Suppressor macrophage treated with lipopolysaccharide for 1 hour (primary cell): ENCODE measurements at places on chromosomes 6 and 20.

DNA sequence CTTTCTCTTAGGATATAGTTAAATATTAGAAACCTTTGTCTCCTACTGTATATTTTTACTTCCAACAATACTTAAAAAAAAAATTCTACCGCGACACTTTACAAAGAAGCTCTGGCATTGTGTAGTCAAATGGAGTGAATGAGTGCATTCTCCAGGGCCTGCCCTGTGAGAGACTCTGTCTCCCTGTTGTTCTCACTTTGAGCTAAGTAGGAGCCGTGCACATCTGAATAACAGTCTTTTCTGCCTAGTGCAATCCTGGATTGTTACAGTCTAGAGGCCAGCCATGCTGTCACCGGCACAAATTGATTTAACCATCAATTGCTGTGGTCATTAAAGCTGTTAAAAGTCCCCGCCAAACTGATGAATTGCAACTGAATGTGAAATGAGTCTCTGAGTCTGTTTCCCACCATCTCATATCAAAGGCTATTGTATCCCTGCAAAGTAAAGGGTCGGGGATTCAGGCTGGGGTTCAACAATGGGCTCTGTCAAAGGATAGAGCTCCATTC lies 156.0 kb downstream of the RFPL4B start:
- DNase-seq: no peak

DNA sequence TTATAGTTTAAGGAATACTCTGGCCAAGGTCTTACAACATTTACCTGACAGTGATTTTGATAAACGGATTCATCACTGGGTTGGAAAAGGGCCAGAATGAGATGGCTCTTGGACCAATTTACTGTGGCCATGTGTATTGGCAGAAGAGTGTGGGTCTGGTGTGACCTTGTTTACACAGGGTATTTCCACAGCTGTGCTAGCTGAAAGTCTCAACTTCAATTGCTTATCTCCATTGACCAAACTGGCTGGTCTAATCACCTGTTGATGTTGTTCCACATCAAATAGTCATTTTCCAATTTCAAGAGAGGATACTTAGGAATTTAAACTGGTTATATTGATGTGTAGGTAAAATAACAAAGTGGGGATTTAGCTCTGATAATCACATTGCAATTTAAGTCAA lies 501.6 kb upstream of the MAP3K7 start:
- DNase-seq: no peak

DNA sequence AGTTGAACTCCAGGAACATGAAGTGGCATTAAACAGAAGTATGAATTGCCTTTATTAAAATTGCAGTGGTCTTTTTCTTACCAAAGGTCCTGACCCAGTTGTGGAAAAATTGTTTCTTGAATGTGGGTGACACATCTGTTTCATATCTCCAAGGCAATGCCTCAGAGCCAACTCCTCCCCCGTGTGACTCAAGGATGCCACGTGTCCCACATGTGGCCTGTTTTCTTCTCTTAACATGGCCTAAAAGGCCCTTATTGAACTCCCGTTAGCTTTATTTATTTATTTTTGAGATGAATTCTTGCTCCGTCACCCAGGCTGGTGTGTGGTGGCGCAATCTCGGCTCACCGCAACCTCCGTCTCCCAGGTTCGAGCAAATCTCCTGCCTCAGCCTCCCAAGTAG lies 128.4 kb upstream of the ESR1 start:
- peak; percentile 33 for DNase-seq

- DNase-seq: no peak
These were observed 100.6 kb downstream of the PCSK2 start for GRCh38 chr20:17327185-17328148.

- DNase-seq: no peak
These were observed 52.7 kb downstream of the PYGB start for GRCh38 chr20:25300496-25301170.

DNA sequence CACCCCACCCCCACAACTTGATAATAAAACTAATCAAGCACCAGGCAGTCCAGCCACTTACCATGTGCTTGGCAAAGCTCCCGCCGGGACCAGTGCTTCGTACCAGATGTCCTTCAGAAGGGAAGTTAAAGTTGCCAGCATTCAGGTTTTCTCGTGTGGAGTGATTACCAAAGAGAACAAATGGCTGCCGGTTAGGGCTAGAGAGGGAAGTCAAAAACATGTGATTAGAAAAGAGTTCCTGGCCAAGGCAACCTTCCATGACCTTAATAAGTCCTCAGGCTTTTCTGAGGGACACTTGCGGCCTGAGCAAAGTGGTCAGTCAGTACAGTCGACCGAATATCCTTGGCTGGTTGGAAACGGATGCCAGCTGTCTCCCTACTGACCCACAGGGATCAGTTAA lies 67.0 kb downstream of the DNAAF9 start:
- DNase-seq: peak; percentile 65

- peak; percentile 32 for DNase-seq
These were observed 35.3 kb downstream of the TOX2 start for GRCh38 chr20:43949741-43950618.

- DNase-seq: no peak
These were observed 46.7 kb downstream of the SERAC1 start for GRCh38 chr6:158121335-158121734.

DNA sequence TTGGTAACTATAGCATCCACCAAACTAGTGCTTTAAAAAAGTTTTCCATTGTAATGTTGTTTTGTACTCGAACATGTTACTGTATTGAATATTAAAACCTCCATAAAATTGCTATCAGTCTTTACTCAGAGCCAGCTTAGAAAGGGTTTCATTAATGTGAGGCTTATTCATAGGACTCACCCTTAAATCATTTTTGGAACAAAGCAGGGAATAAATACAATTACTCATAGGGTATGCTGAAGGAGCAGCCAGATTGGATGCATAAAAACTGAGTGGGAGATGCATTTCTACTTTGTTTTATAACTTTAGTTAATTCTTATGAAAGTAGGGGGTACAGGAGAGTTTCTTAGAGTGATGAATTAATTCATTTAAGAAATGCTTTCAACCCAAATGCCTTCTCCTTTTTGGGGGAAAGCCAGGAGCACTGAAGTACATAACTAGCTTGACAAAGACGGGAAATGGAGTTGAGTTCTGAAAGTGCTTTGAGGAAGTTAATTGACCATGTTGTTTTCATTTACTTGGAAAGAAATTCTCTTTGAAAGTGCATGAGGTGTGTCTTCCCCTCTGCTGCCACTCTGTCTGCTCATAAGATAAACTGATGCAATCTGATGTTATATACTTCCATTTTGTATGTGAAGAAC lies 90.3 kb downstream of the RNF144B start:
- DNase-seq: peak; percentile 54

DNA sequence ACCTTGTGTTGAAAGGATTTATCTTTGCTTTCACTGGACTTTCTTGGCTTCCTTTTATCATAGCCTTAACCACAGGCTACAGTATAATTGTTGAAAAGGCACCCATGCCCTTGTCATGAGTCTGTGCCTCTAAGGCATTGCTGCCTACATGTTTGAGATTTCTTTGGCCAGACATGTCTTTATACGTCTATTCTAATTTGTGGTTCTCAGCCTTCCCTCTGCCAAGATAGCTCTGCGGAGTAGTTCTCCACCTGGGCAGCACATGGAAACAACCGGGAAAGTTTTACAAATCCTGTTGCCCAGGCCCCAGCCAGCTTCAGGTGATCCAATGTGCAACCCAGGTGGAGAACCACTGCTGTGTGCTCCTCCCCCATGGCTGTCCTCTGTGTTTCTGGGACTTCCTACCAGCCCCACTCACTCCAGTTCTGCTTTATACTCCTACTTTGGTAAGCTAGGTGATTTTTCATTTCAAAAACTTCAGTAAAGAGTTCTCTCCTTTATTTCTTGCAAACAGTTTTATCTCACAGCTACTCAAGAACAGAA lies 159.6 kb upstream of the MYLIP start:
- DNase-seq: no peak

DNA sequence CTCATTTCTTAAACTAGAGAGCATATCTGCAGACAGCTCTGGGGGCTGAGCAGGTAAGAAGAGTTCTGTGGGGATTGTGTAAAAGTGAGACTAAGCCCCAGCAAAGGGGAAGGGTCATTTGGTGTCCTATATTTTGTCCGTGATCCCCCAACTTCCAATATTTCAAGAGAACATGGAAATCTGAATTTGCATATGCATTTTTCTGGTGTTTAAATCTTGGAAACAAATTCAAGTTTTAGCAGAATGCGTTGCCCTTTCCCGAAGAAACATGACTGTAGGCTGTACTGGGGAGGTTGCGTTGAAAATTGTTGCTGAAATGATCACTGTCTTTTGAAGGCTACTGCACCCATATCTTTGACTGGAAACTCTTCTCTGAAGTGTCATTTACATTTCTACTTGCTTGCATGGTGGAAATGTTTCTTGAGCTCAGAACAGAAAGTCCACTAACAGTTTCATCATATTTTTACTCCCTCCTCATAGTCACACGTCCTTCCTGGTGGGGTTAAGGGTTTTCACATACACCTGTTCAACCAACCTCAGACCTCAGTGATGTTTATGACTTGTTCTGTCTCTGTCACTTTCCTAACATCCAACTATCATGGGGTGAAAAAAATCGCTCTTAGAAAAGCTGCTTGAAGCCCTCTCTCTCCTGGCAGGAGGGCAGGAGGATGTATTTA lies 140.3 kb downstream of the BCAS1 start:
- peak; percentile 50 for DNase-seq

- DNase-seq: no peak
These were observed 35.1 kb upstream of the MYL9 start for GRCh38 chr20:36506253-36506652.

DNA sequence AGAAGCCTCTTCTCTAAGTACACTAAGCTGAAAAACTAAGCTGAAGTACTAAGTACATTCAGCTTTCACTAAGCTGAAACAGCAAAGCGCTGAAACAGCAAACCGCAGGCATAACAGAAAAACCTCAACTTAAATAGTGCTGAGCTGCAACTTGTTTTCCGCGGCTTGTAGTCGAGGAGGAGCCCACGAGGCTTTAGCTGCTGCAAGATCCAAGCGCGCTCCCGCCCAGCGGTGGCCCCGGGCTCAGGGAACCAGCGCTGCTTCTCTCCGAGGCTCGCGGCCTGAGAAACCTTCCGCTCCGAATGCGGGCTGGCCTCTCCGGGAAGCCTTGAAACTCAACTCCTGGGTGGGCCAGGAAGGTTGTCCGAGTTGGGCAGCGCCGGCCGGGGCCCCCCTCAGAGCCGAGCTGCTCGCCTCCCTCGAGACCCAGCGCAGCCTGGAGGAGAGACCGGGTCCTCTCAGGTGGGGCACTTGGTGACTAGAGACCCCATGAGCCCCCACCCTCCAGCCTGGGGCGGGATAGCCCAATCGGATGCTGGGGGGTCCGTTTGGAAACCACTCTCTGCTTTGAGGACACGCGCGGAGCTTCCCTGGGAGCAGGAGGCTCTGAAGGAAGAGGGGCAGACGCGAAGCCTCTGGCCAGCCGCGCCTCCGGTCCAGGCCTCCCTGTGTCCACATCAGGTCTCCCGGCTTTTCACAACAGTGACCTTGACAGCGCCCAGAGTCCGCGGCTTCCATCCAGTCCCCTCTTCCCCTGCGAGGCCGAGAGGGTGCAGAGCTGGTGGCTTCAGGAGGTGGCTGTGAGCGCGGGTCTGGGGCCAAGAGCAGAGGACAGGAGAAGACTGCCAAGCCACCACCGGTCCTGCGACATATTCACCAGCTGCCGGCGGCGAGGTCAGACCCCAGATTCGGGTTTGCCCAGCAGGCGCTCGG lies 38.1 kb upstream of the HLA-E start:
- peak; percentile 74 for DNase-seq

DNA sequence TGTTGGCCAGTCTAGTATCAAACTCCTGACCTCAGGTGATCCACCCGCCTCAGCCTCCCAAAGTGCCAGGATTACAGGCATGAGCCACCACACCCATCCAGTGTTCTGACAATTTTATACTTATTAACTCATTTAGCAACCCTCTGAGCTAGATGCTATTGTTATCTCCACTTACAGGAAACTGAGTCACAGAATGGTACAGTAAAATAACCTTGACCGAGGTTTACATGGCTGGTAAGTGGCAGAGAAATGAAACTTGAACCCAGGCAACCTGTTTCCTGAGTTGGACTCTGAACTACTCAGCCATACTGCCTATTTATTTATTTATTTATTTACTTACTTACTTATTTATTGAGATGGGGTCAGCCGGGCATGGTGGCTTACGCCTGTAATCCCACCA lies 6.6 kb upstream of the SIGLEC1 start:
- no peak for DNase-seq

DNA sequence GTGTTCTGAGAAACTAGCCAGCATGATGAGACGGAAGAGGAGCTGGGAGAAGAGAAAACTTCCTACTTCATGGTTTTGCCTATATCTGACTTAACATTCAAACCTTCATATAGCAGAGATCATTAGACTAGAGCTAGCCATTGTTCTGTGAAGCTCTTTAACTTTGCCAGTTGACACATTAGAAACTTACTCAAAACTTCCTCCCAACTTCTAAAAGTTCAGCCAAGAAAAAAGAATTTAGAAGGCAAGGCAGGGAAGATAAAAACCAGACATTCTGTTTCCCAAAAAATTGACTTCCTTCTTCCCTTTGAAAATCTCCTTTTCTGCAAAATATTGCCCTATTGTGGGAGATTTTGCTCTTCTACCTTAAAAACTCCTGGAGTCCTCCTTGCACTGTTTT lies 134.8 kb upstream of the UST start:
- no peak for DNase-seq

GRCh38 chr6:4374216-4374615 lies 238.8 kb upstream of the ECI2 start:
- DNase-seq: no peak

DNA sequence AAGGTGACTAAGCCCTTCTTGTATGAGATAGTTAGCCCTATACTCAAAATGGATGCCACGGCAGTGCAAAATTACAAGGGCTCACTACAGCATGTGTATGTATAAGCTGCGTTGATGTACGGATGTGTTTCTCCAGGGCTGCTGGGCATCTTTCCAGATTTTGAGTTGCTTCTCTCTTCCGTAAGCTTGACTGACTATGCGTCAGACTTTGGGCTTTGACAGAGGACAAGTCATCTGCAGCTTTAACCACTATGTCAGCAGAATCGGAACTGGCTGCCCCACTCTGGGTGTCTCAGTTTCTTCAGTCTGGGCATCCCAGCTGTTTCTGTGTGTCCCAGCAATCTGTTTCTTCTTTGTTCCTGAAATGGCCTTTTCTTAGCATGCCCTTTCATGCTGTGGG lies 241.6 kb downstream of the BTBD3 start:
- no peak for DNase-seq

GRCh38 chr6:51027283-51028065 lies 208.8 kb downstream of the TFAP2B start:
- no peak for DNase-seq

DNA sequence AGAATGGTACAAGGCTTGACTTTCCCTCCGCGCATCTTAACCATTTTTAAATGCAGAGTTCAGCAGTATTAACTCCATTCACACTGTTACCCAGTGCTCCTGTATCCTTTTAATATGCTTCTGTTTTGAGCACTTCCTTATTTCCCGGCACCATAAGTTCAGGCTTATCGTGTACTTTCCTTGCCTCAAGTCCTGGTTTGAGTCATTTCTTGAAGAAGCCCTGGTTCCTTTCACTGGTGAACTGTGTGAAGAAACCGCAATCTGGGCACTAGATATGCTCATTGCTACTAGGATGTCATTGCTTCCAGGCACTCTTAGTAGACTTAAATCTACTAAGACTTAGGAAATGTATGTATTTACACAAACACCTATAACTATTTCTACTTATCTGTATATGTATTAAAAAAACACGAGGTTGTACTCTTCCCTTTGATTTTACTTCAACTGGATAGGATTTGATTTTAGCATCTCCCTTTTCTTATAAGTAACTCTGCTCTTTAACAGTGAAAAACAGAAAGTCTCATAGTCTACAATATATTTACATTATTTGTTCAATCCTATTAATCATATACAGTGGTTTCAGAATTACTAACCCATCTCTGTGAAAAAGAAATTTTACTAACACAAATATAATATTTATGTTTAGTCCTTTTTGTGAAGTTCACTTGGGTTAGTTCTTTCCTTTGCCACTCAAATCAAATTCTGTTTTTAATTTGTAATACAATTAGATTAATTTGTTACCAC lies 135.5 kb downstream of the CDKAL1 start:
- DNase-seq: peak; percentile 61
